Activated naive CD8-positive, alpha-beta T cell treated with anti-CD3 and anti-CD28 coated beads, Interleukin-2, amount 10 ng/mL, durations not matched to agents 7 days and 5 days (primary cell): ENCODE measurements at places on chromosomes 1 and 21. TPM values are rescaled to one million over a fixed set of nuclear protein-coding genes. Genes with fewer than 3 reads are reported as not detected.
A peak's percentile ranks its signal among the peaks of the same experiment; 100 is the strongest.

GRCh38 chr1:209576392-209577197, 6.9 kb upstream of the CAMK1G start:
- no peak overlapping the region for H3K27ac ChIP-seq
- H3K4me1 ChIP-seq = peaks cover 4% of the 10 kb centered on the region
- H3K4me3 ChIP-seq = no peak overlapping the region
- DNase-seq = peak; percentile 72
- peaks cover 36% of the 10 kb centered on the region for H3K27me3 ChIP-seq

The FCAMR gene
- total RNA-seq = 0.22 TPM

- no peak for DNase-seq
- H3K36me3 ChIP-seq = peaks cover 40% of the 10 kb centered on the region
- no peaks in the 10 kb centered on the region for H3K27me3 ChIP-seq
These were observed 8.2 kb downstream of the ELK4 start for GRCh38 chr1:205623646-205624045.

DNA sequence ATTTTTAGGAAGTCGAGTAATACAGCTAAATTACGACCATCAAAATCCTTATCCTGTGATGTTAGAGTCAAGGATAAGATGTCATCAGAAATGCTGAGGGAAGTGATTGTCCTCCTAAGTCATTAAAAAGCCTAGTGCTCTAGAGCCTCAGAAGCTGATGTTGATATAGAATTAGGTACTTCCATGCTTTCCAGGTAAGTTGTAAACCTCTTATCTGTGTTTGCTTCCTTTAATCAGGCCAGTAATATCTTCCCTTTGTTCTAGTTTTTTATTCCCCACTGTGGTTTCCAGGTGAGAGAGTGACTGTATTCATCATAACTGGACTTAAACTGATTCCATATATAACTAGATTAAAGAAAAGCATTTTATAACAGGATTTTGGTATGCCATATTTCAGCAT, 44.4 kb downstream of the SMG7 start:
- H3K4me3 ChIP-seq = no peak overlapping the region
- H3K36me3 ChIP-seq = peaks cover 18% of the 10 kb centered on the region
- H3K4me1 ChIP-seq = peaks cover 5% of the 10 kb centered on the region
- DNase-seq = no peak
- no peak overlapping the region for H3K27ac ChIP-seq

DNA sequence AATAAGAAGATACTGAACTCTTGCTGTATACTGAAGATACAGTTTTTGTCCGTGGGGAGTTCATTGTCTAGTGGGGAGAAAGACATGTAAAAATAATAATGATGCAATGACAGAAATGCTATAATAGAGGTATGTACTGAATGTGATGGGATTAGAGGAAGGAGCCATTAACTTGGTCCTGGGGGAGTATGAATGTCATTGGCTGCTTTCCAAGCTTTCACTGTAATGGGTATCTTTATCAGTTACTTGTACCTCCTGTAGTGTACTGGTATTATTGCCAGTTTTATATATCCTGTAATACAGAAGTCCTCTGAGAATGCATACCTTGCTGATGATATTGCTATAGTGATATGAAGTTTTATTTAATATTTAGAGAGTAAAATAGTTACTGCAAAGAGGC, 7.4 kb downstream of the BTBD8 start:
- no peaks in the 10 kb centered on the region for H3K27me3 ChIP-seq
- peaks cover under 1% of the 10 kb centered on the region for H3K4me1 ChIP-seq
- DNase-seq = no peak
- H3K27ac ChIP-seq = no peak overlapping the region

DNA sequence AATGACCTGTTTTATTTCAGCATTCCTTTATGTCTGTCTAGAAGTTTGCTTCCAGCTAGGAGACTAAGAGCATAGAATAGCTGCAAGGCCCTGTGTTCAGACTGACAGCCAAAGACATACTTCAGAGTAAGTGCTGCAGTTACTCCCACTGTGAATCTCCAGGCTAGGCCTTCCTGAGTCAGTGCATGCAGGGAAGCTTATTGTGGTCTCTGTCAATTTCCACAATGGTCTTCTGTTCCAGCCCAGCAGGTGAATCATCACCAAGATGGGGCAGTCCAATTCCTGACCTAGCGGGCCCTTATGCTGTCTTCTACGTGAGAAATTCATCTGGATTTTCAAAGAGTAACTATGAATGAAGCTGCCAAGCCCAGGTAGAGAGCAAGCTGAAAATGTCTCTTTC, 146.3 kb upstream of the C8B start:
- DNase-seq = no peak
- H3K36me3 ChIP-seq = no peaks in the 10 kb centered on the region
- no peak overlapping the region for H3K27ac ChIP-seq
- H3K4me3 ChIP-seq = no peak overlapping the region
- H3K4me1 ChIP-seq = no peaks in the 10 kb centered on the region
- H3K27me3 ChIP-seq = no peaks in the 10 kb centered on the region

The HES5 gene
- not detected for total RNA-seq

The AK4 gene
- 81.3 TPM for total RNA-seq

DNA sequence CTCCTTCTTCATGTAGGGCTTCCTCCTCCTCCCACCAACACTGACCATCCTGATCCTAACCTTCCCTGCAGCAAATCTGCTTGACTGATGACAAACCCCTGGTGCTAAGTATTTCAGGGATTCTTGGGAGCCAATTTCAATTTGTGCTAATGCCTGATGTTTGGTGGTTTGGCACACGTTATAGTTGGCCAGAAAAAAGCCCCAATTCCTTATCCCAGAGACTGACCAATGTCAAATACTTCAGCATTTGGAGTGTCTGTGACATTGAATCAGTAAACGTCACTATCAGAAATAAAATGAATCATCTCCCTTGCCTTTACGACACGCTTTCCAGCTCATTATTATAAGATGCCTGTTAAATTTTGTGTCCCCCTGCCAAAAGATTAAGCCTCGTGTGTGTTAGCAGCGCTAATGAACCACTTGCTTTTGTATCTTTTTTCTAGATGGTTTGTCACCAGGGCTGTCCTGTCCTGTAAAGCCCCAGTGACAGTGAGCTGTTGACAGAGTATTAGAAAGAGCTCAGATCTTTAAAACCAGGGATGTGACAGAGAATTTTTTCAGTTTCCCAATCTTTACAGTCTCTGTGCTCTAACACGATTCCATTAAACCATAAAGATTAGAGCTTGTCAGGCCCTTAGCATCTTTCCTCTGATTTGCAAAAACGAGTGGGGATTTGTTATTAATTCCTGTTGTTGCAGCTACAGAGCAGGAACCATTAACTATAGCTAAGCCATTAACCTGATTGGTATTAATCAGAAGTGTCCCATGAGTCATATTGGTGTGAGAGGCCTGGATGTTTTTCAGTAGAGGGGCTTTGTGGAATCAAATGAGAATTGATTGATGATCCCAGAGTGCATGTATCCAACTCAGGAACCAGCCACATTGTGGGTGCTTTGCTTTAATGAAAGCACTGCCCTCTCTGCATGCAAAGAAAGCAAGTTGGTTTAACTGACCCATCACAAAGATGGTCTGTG, 665.1 kb upstream of the PLXNA2 start:
- H3K4me1 ChIP-seq = no peaks in the 10 kb centered on the region
- no peaks in the 10 kb centered on the region for H3K36me3 ChIP-seq
- no peak overlapping the region for H3K4me3 ChIP-seq

The SON gene
- 357 TPM for total RNA-seq

The ATP13A2 gene
- 45.3 TPM for total RNA-seq

GRCh38 chr1:54971317-54971791, 9.1 kb upstream of the TMEM61 start:
- H3K27ac ChIP-seq = no peak overlapping the region
- peaks cover 26% of the 10 kb centered on the region for H3K27me3 ChIP-seq
- H3K36me3 ChIP-seq = no peaks in the 10 kb centered on the region
- no peak overlapping the region for H3K4me3 ChIP-seq

DNA sequence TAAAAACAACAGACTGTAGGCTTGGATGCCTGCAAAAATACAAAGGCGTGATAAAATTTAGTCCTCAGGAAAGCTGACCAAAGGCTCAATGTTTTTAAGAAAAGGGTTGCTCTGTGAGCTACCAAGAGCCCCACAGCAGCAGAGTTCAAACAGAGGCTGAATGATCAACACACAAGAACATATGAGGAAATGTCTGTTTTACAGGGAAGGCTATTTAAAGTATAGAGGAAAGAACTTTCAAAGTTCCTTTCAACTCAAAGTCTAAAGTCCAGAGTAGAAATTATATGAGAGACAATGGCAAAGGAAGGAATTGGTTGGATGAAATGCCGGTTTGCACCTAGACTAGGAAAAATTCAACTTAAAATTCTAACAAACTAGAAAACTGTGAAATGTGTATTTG, 8.6 kb downstream of the CLSTN1 start:
- no peak overlapping the region for H3K4me3 ChIP-seq
- H3K27me3 ChIP-seq = no peaks in the 10 kb centered on the region
- no peak overlapping the region for H3K27ac ChIP-seq
- no peak for DNase-seq

The PPM1J gene
- not detected for total RNA-seq

DNA sequence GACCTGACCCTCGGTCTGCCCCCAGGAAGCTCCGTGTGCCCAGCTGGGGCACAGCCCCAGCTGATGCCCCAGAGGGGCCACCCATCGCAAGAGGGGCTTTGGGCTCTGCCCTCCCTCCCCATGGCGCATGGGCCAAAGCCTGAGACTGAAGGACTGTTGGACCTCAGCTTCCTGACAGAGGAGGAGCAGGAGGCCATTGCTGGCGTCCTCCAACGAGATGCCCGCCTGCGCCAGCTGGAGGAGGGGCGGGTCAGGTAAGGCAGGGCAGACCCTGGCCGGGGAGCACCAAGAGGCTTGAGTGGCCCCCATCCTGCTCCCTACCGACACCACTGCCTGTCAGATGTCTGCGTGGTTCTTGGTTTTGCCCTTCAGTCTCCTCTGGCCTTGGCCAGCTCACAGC, 3.5 kb downstream of the SYTL1 start:
- peaks cover 25% of the 10 kb centered on the region for H3K4me1 ChIP-seq
- H3K36me3 ChIP-seq = peaks cover 11% of the 10 kb centered on the region
- H3K27ac ChIP-seq = no peak overlapping the region
- H3K4me3 ChIP-seq = no peak overlapping the region
- DNase-seq = no peak

DNA sequence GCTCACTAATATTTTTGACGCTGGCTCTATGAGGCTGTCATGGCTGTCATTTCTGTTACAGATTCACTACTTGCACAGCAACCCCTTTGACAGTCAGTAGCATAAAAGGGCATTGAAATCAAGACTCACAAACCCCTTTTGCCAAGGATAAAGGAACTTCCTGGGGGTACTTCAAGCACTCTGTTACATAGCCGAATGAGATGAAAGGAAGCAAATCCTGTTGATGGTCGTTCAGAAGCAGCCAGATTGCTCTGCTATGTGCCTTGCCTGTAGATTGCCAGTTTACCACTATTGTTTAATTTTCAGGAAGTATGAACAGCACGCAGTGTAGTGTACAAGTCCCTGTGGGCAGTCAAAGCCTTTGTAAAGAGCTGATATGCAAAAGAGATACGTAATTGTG, 296.2 kb downstream of the LRRIQ3 start:
- no peaks in the 10 kb centered on the region for H3K27me3 ChIP-seq
- H3K36me3 ChIP-seq = no peaks in the 10 kb centered on the region
- no peak overlapping the region for H3K27ac ChIP-seq
- no peaks in the 10 kb centered on the region for H3K4me1 ChIP-seq
- no peak overlapping the region for H3K4me3 ChIP-seq

The SLC1A7 gene
- total RNA-seq = not detected

The PYHIN1 gene
- 45.2 TPM for total RNA-seq

DNA sequence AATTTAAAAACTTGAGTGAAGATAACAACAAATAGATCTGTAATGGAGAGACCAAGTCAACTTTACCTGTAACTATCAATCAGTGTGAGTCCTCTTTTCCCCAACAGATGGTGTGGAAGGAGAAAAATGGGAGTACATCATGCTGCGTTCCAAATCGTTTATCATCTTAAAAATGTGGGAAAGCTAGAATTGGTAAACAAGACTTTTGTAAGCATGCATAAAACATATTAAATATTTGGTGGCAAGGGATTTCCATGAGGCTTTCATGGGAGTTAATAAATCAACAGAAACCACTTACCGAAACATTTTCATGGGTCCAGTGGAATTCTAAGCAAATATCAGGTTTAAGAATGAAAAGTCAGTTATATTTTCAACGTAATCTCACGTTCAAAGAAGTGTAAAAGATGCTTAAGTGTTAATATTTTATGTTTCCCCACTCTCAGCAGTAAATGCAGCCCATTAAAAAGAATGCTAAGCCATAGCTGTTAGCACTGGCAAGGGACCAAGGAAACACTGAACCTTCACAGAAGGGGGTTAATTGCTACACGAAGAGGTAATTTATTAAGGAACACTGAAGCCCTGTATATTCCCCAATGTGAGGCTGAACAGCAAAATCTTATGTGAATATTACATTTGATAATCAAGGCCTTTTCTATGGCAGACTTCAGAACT, 117.0 kb downstream of the ZC3H11B start:
- no peak overlapping the region for H3K27ac ChIP-seq
- H3K36me3 ChIP-seq = no peaks in the 10 kb centered on the region
- DNase-seq = no peak
- no peaks in the 10 kb centered on the region for H3K27me3 ChIP-seq
- H3K4me3 ChIP-seq = no peak overlapping the region

DNA sequence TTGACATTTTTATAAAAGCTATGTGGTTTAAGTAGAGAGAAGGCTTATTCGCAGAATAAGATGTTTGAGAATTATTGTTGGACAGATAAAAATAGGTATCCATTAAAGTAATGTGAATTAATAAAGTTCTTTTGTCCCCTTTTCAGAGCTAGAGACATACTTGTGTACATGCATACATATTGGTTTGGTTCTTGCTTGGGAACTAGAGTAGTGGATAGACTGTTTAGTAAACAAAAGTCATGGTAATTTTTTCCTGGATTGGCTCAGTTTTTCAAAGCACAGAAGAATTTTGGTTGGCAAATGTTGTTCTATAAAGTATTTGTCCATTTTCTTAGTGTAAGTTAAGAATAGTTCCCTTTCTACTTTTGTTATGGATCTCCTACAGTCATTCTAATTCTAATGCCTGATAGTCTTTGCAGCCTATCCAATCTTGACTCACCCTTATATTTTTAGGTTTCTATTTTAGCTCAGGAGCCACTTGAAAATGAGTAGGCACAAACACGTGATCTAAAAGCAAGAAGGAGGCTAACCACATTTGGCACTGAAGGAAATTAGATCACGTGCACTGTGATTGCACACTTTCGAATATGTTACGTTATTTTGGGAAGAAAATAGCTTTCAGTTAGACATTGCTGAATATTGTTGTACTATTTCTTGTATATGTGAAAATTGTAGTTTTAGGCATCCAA, 47.0 kb downstream of the RABGAP1L start:
- H3K4me1 ChIP-seq = peaks cover 25% of the 10 kb centered on the region
- no peaks in the 10 kb centered on the region for H3K27me3 ChIP-seq
- no peak overlapping the region for H3K27ac ChIP-seq
- peaks cover 40% of the 10 kb centered on the region for H3K36me3 ChIP-seq
- DNase-seq = no peak
- peak overlapping the region; percentile 6 for H3K4me3 ChIP-seq

DNA sequence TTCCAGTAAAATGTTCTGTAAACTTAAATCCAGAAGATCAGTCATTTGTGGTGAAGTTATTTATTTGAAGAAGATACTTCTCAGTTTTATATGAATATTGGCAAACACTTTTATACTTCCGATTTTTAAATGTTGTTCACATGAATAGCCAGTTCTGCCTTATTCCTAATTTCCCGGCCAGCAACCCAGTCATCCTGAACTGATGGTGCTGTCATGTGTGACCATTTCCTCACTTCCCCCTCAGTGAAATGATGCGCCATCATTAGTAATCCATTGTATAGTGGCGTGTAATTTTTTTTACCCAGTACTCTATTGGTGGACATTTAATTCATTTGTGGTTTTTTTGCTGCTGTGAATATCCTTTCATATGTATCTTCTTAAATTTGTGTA, 16.4 kb downstream of the GPSM2 start:
- H3K4me3 ChIP-seq = no peak overlapping the region
- H3K27me3 ChIP-seq = peaks cover 2% of the 10 kb centered on the region
- H3K27ac ChIP-seq = no peak overlapping the region
- H3K4me1 ChIP-seq = peaks cover 2% of the 10 kb centered on the region
- peaks cover 14% of the 10 kb centered on the region for H3K36me3 ChIP-seq
- no peak for DNase-seq
